Ecto neural progenitor cell (in vitro differentiated cells): ENCODE measurements at places on chromosomes 1 and 21.

DNA sequence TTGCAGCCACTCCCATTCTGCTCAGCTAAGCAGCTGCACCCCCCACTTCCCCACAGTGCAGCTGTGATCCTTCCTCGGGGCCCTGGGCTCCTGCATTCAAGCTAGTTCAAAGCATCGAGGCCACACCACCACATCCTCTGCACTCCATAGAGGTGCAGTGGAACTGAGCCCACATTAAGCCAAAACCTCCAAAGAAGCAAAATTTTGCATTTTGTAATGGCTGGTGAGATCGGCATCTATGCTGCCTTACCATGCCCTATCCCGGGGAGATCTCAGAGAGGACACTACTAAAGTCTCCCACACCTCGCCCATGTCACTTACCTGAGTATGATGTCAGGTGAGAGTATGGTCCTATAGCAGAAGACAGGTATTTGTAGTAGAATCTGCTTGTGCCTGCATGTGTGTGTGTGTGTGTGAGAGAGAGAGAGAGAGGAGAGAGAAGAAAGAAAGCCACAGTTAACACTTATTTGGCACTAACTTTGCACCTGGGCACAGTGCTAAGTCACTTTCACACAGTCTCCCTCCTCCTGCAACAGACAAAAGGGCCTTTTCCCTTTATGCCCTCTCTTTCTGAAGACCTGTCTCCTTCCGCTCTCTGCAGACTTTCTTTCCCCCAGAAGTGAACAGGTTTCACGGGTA is 89.8 kb downstream of the KIF14 start:
- DNase-seq = no peak

GRCh38 chr1:103326595-103326994 is 198.9 kb upstream of the RNPC3 start:
- no peak for DNase-seq

- DNase-seq = no peak
Measured at GRCh38 chr1:162397039-162397448, 14.9 kb downstream of the SH2D1B start.

GRCh38 chr1:43197343-43198127 is 25.4 kb downstream of the CFAP57 start:
- no peak for DNase-seq

DNA sequence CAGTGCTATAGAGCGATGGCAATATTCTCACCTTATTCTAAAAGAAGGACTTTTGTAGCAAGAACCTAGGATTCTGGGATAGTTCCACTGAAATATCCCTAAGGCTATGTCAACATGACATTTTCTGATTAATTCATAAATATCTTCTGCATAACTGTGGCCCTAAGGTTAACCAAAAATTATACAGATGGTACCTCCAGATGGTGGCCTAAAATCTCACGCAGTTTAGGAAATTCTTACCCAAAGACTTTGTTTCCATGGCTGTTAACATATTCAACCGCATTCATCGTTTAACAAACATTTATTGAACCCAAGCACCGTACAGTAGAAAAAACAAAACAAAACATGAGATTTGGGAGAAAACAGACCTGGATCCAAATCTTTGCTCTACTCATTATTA is 19.1 kb downstream of the NID1 start:
- no peak for DNase-seq

DNA sequence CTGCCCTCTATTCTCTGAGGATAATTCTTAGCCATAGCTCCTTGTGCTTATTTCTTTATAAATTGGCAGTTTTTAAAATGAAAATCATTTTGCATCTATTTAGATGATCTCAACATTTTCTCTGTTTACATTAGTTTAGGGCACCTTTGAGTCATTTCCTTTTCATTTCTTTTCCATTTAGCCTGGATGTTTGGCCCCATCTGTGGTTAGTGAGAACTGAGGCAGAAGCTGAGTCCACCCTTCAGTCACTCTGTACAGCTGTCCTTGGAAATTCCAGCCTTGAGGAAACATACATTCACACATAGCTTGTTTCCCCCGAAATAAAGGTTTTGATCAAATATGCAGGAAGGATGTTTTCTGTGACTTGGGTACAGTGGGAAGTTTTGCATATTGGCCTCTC is 123.7 kb downstream of the NTNG1 start:
- no peak for DNase-seq

GRCh38 chr1:96997717-96998116 is 276.1 kb downstream of the PTBP2 start:
- DNase-seq = no peak

DNA sequence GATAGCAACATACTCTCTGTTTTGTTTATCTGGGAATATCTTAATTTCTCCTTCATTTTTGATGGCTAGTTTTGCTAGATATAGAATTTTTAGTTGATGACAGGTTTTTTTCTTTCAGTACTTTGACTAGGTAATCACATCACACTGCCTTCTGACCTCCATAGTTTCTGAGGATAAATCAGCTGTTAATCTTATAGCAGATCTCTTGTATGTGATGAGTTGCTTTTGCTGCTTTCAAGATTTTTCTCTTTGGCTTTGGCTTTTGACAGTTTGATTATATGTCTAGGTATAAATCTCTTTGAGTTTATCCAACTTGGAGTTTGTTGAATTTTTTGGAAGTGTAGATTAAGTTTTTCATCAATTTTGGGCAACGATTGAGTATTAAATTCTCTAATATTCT is 142.6 kb downstream of the ZNF644 start:
- DNase-seq = no peak

DNA sequence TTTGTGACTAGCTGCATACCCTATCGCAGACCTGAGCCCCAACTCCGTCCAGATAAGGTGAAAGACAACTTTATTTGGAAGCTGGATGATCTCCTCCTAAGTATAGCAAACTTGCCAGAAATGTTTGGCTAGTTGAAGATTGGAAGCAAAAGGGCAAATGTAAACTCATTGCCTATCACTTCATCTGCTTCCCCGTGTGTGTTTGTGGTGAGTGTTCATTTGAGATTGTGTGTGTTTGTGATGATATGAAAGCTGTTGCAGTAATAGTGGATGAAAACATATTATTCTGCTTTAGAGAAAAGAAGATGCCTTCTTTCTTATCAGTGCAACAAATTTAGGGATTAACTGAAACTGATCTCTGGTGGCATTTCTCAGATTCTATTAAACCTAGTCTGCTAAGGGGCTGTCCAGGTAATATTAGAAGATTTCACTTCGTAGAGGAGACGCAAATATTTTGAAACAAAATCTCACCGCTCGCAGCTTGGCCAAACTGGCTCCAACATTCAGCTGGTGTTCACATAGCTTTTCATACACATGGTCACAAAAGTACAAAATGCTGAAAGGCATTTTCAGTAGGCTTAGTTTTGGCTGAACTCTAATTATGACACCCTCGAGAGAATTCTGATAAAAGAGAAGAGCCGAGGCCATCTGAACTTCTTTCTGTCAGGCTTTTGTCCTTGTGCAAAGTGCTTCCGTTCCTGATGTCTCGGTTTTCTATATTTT is 1.1 kb downstream of the TBX19 start:
- no peak for DNase-seq
